Activated naive CD8-positive, alpha-beta T cell treated with anti-CD3 and anti-CD28 coated beads for 36 hours (primary cell): ENCODE measurements at places on chromosomes 12 and 14. TPM values are rescaled to one million over a fixed set of nuclear protein-coding genes. Genes with fewer than 3 reads are reported as not detected.

Gene GNG2
- total RNA-seq = 132 TPM

Gene PTPRQ
- not detected for total RNA-seq

Gene LALBA
- not detected for total RNA-seq

Gene TMEM253
- not detected for total RNA-seq

Gene MYO1H
- not detected for total RNA-seq

Gene A2ML1
- total RNA-seq = not detected

GRCh38 chr14:51185180-51185579 is 54.9 kb upstream of the TMX1 start:
- peaks cover 4% of the 10 kb centered on the region for H3K36me3 ChIP-seq
- peaks cover 8% of the 10 kb centered on the region for H3K4me1 ChIP-seq
- H3K27ac ChIP-seq = no peak overlapping the region
- no peak overlapping the region for H3K4me3 ChIP-seq

GRCh38 chr12:108788076-108788782 is 56.9 kb upstream of the CORO1C start:
- no peak overlapping the region for H3K27ac ChIP-seq
- H3K4me3 ChIP-seq = no peak overlapping the region
- H3K36me3 ChIP-seq = peaks cover 11% of the 10 kb centered on the region
- H3K27me3 ChIP-seq = no peaks in the 10 kb centered on the region
- H3K4me1 ChIP-seq = no peaks in the 10 kb centered on the region
- no peak for DNase-seq

GRCh38 chr12:49195736-49196135 is 6.9 kb upstream of the TUBA1A start:
- no peak overlapping the region for H3K27ac ChIP-seq
- peaks cover under 1% of the 10 kb centered on the region for H3K4me1 ChIP-seq
- H3K27me3 ChIP-seq = no peaks in the 10 kb centered on the region
- H3K4me3 ChIP-seq = no peak overlapping the region
- DNase-seq = no peak

GRCh38 chr14:94152676-94153075 is 21.4 kb upstream of the PPP4R4 start:
- no peak overlapping the region for H3K4me3 ChIP-seq
- no peaks in the 10 kb centered on the region for H3K36me3 ChIP-seq
- DNase-seq = no peak

GRCh38 chr12:132106921-132107320 is 37.2 kb downstream of the DDX51 start:
- H3K27me3 ChIP-seq = no peaks in the 10 kb centered on the region
- no peak overlapping the region for H3K27ac ChIP-seq
- peaks cover 12% of the 10 kb centered on the region for H3K36me3 ChIP-seq
- no peak overlapping the region for H3K4me3 ChIP-seq
